Aorta (tissue), 5 donors: ENCODE measurements at places on chromosomes 7 and 10.
A peak's percentile ranks its signal among the peaks of the same experiment; 100 is the strongest.

GRCh38 chr10:123913688-123914268 is 22.2 kb upstream of the CPXM2 start:
- DNase-seq: no peak

DNA sequence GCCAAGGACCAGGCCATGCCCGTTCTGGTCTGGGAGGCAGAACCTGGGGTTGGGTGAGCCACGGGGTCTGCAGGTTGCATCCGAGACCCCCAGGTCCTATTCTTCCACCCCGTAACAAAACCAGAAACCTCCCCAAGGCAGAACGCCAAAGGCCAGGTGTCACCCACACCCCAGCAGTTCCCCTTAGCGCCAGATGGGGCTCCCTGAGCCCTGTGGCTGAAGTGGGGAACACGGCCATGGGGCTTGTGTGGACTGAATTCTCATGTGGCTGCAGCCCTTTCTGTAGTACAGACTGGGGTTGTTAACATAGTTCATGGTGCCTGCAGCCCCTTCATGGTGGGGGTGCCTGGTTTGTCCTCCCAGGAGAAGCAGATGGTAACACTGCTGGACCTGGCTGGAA is 10.2 kb downstream of the BRI3 start:
- no peak for DNase-seq

DNA sequence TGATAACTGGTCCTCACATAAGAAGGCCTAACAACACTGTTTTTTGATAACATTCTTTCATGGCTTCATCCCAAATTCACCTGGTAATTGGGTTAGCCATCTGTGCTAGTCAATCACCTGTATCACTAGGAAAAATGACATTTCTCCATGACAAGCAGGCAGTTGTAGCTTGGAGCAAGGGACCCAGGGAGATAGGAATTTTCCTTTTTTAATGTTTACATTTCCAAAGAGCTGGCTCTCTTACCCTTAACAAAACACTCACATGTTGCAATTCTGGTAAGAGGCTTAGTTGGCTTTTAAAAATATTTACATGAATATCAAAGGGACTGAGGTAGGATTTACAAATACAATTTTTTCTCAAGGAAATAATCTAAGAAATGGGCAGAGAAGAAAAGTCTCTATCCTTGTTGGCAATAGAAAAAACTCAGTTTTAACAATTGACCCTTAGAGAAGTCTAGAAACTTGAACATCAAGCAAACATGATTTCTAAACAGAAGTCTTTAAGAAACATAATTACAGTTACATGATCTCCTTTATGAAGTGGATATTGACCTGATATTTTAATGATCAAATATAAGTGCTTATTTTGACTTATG is 16.1 kb upstream of the AKR1C1 start:
- DNase-seq: no peak

DNA sequence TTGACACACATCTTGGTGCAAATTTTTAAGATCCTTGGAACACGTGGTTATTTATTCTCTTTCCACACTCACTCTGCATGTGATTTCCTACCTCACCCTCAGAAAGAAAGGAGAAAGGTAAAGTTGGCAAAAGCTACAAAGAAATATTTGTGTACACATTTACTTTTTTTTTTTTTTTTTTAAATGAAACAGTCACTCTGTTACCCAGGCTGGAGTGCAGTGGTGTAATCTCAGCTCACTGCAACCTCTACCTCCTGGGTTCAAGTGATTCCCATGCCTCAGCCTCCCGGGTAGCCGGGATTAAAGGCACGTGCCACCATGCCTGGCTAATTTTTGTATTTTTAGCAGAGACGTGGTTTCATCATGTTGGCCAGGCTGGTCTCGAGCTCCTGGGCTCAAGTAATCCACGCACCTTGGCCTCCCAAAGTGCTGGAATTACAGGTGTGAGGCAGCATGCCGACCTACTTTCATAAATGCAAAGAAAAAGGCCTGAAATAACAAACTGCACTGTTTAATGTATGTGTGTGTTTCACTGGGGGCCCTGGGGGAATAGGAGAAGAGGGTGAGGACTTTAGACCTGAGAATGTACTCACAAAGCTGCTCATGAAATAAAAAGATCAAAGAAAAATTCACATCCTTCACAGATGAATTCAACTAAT is 71.6 kb upstream of the GRID1 start:
- no peak for DNase-seq

- DNase-seq: no peak
Observed at GRCh38 chr7:93933156-93933555, 11.6 kb downstream of the GNG11 start.

- DNase-seq: no peak
Observed at GRCh38 chr10:22370320-22370719, 25.0 kb downstream of the SPAG6 start.

DNA sequence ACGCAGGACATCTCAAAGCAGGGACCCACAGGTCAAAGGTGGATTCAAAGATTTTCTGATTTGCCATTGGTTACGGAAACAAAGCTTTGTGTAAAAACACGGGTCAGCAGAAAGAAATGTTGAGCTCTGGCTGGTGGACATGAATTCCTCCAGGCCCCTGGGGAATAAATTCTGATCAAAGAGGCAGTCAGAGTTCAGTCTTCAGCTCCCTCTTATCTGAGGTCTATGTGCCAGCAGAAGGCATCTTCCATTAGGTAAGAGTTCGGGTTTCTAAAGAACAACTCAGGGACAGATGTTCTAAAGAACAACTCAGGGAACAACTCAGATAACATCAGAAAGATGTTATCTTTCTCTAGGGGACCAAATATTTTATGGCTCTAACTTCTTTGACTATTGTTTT is 64.9 kb upstream of the PALS2 start:
- no peak for DNase-seq

- DNase-seq: no peak
Observed at GRCh38 chr10:133350950-133351329, 3.8 kb downstream of the PRAP1 start.

DNA sequence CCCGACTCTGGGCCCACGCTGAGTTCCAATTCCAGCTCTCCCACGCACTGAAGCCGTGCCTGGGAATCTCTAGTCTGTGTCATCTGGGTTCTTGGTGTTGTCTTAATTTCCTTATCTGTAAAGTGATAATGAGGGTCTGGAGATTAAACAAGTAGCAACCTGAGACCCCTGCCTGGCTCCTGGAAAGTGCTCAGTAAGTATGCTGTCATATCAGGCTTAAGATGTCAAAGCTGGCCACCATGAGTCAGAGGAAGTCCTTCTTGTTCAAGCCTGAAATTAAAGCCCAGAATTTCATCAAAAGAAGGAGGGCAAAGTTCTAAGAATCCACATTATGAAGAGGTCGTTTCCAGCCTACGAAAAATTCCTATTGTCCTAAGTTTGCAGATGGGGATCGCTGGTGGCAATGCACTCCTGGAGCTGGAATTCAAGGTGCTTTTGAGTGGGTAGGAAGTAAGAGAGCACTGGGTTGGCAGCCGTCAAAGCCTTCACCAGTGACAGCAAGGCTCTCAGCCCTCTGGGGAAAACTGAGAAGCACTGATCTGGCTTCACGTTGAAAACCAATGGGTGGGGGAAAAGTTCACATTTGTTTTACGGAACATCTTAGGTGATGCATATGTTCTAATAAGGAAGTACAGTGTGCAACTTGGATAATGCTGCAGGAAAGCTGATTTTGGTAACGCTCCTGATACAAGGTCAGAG is 50.3 kb upstream of the NCAPG2 start:
- DNase-seq: no peak

DNA sequence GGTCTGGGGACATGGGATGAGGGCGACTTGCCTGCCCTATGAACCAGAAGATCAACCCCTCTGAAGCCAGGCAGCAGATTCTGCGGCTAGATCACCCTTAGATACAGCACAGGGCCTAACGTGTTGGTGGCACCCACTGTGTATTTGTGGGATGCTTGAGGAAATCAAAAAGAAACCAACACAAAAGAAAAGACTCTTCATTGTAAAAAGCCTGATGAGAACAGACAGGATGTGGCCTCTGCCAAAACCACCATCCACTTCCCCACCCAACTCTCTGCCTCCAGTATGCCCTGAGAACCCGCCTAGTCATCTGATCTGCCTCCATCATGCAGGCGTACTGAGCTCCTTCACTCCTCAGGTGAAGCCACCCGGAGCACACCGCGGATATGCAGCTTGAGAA is 97.2 kb upstream of the INSYN2A start:
- DNase-seq: no peak

- no peak for DNase-seq
Observed at GRCh38 chr10:113272511-113272910, 280.3 kb upstream of the HABP2 start.

DNA sequence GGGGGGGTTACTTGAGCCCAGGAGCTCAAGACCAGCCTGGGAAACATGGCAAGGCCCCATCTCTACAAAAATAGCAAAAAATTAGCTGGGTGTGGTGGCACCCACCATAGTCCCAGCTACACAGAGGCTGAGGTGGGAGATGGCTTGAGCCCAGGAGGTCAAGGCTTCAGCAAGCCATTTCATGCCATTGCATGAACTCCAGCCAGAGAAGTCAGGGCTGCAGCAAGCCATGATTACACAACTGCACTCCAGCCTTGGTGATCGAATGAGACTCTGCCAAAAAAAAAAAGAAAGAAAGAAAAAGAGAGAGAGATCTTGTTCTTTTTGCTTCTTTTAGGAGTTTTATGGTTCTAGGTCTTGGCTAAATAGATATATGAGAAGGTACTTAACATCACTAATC is 200.2 kb upstream of the PHYHIPL start:
- no peak for DNase-seq

DNA sequence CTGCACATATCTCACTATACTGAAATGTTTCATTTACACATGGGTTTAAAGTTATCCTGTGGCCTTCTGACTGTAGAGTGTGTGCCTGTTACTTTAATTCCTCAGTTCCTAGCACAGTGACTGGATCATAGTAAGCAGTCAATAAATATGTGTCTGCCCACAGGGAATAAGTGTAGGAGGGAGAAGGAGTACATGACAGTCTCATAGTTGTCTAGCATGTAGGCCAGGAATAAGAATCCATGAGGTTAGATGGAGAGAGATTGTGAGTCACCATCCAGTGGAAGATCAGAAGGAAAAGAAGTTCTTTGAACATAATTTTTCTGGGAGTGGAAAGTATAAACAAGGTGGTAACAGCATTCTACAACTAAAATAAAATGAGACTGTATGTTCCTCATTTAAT is 36.6 kb upstream of the SEMA3A start:
- DNase-seq: no peak

DNA sequence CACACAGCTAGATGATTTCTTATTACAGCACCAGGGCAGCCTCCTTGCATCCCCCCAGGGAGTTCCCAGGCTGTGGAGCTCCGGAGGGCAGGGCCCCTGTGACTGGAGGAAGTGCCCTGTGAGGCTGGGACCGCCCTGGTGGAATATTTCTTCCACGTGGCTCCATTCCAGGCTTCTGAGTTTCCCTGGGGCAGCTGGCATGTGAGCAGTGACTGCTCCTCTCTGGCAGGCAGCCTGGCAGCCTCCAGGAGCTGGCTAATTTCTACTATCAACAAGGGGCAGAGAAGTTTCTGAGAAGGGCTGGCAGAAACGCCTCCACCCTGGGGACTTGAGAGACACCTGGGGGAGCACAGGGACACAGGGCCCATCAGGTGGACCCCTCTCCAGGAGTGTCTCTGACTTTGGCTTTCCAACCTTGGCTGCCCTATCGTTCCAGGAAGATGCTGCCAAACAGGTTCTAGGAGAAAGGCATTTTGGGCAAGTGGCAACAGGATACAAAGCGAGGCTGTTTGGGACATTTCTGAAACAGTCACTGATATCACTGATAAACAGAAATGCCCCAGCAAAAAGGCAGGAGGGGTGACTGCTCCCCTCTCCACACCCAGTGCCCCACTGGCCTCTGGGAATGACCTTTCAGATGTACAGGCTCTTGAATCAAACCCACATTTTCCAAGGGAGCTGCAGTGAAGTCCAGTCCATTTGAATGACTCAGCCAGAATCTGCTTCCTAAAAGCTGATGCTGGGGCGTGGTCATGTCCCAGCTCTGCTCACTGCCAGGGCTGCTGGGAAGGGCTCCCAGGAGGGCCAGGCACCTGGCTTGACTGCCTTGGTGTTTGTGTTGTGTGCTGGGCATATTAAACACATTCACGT is 16.1 kb downstream of the MYOF start:
- DNase-seq: peak; percentile 95

DNA sequence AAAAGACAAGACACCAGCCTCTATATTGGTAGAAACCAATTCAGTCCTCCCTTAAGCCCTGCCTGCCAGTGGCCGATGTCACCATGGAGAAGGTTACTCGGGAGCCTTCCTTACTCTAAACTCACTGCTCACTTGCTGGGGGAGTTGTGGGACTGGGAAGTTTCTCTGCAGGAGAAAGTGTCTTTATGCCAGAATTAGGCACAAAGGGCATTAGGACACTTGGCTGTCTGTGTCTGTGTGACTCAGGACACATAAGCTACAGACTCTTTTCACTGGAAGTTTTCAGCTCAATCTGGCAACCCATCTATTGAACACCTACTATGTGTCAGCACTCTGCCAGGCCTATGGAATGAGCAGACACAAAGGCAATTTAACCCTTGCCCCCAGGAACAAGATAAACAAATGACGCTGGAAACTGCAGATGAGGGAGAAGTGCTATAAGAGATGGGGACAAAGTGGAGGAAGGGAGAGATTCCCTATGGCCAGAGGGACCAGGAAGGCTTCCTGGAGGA is 49.5 kb upstream of the CACUL1 start:
- DNase-seq: no peak

DNA sequence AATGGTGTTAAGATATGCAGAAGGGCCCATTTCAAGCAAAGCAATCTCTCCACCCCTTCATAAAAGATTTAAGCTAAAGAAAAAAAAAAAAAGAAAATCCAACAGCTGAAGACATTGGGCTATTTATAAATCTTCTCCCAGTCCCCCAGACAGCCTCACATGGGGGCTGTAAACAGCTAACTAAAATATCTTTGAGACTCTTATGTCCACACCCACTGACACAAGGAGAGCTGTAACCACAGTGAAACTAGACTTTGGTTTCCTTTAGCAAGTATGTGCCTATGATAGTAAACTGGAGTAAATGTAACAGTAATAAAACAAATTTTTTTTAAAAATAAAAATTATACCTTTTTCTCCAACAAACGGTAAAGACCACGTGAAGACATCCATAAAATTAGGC is 28.6 kb downstream of the PPP3CB start:
- DNase-seq: no peak

- no peak for DNase-seq
Observed at GRCh38 chr10:54011117-54011516, 789.9 kb downstream of the PCDH15 start.

- no peak for DNase-seq
Observed at GRCh38 chr7:2605608-2606538, 25.9 kb upstream of the TTYH3 start.

- DNase-seq: no peak
Observed at GRCh38 chr10:29980084-29980483, 79.3 kb downstream of the JCAD start.

DNA sequence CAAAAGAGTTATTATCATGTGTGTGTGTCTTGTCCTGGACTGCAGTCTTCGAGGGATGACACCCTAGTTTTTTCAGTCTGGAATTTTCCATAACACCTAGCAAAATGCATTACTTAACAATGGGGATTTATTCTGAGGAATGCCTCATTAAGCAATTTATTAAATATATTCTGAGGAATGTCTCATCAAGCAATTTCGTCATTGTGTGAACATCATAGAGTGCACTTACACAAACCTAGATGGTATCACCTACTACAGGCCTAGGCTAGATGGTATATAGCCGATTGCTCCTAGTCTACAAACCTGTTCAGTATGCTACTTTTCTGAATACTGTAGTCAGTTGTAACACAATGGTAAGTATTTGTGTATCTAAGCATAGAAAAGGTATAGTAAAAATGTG is 1.1 kb upstream of the STEAP4 start:
- no peak for DNase-seq
